Activated effector memory CD4-positive, alpha-beta T cell treated with Interleukin-2 at 50 U/mL for 16 hours (primary cell): ENCODE measurements at places on chromosomes 11 and 22.

- no peak for DNase-seq
Observed at GRCh38 chr11:34251589-34251980, 106.2 kb downstream of the ABTB2 start.

- no peak for DNase-seq
Observed at GRCh38 chr22:24087071-24087795, 76.1 kb downstream of the CABIN1 start.

DNA sequence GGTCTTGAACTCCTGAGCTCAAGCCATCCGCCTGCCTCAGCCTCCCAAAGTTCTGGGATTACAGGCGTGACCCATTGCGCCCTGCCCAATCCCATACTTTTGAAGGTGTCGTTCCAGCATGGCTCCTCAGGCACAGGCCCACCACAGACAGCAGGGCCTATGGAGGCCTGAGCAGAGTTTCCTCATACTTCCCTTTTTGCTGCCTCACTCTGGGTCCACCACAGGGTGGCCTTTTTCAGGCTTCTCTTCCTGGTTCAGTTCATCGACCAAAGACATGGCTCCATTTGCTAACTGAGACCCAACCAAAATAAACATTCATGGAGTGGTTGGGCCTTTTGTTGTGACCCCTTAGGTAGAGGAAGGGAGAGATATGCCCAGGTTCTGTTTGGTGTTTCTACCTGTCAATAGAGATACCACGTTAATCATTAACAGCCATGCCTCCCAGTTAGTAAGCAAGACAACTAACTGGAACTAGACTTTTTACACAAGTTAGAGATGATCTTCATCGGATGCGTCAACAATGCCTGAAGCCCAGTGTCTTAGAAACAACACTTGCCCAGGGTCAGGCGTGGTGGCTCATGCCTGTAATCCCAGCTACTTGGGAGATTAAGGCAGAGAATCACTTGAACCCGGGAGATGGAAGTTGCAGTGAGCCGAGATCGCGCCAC lies 35.1 kb downstream of the TRIOBP start:
- no peak for DNase-seq

DNA sequence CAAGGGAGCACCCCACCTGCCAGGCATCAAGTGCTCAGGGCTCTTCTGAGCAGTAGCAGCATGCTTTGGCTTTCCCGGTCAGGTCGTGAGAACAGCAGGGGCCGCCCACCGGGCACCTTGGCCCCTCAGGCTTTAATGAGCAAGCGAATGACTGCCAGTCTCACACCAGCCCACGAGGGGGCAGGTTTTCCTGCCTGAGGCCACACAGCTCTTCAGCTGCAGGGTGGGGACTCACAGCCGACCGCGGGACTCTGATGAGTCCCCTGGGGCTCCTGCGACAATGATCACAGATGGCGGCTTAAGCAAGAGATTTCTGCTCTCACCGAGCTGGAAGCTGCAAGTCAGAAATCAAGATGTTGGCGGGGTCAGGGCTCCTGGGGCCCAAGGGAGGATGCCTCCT lies 14.3 kb upstream of the FGF19 start:
- no peak for DNase-seq

DNA sequence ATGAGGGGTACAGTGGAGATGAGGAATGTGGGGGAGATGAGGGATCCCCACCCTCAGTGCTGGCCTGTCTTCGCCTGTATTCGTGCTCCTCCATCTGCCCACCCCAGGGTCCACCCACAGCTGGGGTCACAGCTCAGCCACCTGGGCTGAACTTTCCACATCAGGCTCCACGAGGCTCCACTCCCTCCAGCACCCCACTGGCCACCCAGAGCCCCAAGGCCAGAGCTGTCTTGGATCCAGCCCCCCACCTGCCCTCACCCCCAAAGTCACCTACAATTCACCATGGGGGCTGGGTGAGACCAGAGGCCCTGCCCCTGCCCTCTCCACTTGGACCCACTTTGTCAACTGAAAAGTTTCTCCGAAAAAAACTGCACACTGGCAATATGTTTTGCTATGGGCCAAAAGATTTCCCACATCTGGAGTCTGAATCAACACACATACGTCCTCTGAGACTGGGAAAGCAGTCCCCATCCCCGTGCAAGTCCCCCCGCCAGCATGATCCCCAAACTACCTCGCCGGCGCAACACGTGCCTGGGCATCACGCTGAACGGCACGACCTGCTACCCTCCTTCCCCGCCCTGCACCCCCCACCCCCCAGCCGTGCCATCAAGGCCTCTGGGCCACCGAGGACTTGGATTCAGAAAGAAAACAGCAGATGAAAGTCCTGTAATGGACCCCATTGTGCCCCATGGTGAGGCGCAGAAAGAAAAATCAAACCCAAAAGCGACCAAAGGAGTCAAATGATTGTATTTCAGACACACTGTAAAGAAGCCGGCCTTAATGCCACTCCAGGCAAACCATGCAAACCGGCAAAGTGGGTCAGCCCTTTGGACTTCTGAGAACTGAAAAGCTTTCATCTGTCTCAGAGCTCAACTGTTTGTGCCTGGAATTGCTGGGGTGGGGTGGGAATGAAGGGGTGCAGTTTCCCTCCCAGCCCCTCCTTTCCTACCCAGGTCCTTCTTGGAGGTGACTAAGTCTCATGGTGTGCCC lies 16.5 kb upstream of the GAL start:
- no peak for DNase-seq

DNA sequence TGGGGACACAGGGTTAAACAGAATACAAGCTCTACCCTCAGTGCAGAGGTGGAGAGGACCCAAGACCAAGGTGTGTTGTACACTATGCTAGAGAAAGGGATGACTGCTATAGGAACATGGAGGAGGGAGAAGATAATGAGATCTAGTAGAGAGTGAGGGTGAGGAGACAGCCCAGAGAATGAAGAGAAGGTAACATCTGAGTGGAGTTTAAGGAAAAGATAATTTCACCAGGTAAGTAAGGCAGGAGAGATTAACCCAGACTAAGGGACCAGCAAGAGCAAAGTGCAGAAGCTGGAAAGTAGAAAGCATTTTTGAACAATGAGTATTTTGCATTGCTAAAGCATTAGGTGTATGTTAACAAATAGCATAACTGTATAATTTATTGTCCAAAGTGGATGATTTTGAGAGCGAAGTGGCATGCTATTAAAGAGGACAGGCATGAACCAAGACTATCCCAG lies 128.8 kb downstream of the RASSF10 start:
- DNase-seq: no peak

DNA sequence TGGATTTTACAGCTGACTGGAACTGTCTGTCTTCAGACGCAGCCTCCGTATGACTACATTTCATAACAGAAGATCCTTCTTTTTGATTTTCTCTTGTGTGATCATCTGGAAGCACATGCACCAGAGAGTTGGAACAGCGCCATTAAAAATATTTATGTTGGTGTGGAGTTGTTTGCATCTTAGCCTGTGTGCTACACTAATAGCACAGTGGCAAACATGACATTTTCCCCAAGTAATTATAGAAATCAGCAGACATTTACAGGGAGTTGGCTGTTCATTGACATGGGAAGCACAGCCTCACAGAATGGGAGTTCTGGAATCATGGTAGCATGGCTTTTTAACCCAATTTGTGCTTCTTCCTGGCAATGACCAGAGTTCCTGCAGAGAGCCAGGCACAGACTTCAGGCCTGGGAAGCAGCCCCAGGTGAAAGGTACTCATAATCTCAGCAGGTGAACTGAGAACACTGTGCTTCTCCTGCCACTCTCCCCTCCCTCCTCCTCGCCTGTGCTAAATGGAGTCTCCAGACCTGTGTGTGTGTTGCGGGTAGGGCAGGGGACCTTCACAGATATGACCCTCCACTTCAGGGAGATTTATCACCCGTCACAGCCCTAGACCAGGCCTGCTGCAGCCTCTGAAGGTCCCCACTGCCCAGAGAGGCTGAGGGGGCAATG lies 82.8 kb upstream of the PLET1 start:
- no peak for DNase-seq

DNA sequence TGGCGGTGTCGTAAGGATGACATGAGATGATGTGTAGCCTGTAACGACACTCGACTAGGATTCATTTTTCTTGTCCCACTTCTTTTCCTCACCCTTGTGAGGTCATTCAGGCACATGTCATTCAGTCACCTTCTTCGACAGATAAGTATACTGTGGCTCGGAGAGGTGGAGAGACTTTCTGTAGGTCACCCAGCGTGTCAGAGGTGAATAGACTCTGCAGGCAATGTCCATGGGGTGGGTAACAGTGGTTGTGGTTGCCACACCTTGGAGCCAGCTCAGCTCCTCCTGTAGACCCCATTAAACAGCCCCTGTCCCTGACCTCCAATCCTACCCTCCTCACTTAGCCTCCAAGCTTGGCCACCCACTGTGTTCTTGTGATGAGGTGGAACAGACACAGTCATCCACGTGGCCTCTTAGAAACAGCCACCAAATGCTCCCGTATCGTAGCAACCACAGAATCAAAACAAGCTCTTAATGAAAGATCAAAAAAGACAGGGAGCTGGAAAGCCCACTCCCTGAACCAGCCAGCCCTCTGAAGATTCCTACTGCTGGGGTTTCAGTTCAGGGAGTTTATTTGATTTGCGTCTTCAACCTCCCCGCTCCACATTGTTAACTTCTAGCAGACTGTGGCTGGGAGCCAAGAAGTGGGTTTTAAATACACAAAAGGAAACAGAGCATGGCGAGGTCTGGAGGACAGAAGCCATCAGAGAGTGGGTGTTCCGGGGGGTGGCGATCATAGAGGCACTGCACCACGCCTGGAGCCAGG lies 89.0 kb upstream of the GRK3 start:
- DNase-seq: no peak

- DNase-seq: no peak
Observed at GRCh38 chr22:43550672-43551071, 138.9 kb downstream of the MPPED1 start.
